ENCODE measurements at places on chromosomes 16 and 17. TPM values are rescaled to one million over a fixed set of nuclear protein-coding genes. Genes with fewer than 3 reads are reported as not detected.

Gene GAS2L2
- total RNA-seq, result not detected

DNA sequence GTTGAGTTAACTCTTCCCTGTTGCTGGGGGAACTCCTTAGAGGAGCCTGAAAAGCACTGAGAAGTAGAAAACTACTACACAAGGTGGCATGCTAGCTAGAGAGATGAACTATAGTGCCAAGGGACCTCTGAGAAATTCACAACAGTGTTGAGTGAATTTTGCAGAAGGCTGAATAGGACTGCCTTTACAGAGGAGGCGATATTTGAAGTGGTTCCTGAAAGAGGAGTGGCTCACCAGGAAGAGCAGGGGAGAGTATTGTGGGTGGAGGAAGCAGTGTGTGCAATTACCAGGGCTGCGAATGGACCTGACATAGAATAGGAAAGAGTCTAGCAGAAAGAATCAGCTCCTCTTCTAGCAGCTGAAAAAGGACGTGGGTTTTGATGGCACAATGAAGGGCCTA lies 66.4 kb downstream of the CDK5R1 start:
- DNase-seq, result no peak

DNA sequence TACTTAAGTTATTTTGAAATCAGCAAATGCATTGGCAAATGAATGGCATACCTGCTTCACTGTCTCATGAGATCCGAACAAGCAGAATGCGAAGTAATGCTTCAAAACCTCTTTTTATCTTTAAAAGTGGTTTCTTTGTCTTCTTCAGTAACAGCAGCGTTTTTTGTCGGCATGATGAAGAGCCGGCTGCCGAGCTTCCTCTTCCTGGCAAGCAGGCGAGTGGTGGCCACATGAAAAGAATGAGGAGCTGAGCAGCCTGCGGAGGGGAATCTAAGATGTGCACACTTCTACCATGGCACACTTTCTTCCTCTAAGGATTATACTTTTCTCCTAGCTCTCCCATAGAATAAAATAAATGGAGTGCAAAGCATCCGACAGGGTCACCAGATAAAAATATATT lies 42.4 kb upstream of the AKTIP start:
- no peak for DNase-seq

DNA sequence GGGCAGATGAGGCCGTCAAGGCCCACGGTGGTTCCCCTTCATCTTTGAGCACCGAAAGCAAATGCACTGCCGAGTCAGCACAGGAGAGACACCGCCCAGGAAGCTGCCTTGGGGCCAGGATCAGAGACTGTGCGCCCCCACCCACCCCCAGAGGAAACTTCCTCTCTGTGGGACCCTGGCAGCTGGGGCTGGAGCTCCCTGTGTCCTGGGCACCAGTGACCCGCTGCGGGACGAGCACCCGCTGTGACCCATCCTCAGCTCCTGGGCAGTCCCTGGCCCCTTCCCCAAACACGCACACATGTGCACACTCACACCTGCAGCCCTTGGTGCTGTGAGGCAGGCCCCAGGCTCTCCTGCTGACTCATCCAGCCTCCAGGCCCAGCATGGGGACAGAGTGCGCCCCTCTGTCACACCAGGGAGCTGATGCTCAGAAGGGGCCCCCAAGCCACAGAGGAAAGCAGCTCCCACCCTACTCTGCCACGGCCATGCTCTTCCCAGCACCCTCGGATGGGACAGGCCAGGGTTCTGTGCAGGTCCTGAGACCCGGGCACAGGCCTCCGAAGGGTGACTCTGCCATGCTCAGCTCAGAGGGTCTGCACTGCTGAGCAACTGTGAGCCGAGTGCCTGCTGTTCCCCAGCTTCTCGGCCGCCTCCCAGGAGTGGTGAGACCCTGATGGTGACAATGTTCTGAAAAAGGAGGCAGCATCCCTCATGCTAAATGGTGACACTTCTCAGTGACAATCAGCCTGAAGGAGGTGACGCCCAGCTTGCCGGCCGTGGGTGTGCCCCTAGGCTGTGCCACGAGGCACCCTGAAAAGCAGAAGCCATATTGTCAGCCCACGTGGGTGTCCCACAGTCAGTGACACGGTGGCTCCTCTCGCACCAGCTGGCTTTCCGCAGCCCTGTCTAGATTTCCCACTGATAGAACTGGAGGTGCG lies 3.6 kb downstream of the PIEZO1 start:
- no peak for DNase-seq

GRCh38 chr17:55201308-55201932 lies 63.3 kb upstream of the HLF start:
- DNase-seq, result no peak

DNA sequence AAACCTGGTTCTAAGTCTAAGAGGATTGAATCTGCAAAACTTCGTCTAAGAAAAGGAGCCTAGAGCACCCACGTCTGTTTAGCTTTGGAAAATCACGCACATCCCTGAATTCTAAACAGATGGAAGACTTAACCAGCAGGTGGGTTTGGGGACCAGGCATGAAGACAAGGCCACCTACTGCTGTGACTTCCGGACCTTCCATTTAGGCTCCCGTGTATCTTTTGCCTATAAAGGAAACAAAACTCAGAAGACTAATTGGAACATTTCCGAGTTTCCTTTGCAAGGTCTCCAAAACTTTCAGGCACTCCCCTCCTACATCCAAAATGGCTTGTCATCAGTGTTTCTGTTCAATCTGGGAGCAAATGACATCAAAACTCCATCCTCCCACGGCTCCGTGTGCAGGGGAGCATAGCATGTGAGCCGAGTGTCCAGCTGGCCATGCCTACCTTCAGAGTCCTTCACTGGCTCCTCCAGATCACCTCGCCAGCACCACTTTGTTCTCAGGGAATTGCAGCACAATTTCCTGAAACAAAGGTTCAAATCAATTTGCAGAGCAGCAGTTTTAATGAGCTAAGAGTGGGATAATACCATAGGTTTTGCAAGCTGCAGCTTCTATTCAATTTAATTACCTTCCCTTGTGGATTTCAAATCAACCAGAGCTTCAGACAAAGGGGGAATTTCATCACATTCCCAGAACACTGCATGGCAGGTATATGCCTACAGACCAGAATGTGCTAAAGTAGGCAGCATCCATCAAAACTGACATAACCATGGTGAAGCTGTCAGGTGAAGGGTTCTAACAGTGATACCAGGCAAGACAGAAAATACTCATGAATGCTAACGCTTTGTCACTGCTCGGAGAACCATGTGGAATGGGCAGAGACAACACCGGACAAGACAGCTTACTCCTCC lies 23.5 kb downstream of the CACNG1 start:
- no peak for DNase-seq
